ENCODE measurements at places on chromosomes 6 and 20.

DNA sequence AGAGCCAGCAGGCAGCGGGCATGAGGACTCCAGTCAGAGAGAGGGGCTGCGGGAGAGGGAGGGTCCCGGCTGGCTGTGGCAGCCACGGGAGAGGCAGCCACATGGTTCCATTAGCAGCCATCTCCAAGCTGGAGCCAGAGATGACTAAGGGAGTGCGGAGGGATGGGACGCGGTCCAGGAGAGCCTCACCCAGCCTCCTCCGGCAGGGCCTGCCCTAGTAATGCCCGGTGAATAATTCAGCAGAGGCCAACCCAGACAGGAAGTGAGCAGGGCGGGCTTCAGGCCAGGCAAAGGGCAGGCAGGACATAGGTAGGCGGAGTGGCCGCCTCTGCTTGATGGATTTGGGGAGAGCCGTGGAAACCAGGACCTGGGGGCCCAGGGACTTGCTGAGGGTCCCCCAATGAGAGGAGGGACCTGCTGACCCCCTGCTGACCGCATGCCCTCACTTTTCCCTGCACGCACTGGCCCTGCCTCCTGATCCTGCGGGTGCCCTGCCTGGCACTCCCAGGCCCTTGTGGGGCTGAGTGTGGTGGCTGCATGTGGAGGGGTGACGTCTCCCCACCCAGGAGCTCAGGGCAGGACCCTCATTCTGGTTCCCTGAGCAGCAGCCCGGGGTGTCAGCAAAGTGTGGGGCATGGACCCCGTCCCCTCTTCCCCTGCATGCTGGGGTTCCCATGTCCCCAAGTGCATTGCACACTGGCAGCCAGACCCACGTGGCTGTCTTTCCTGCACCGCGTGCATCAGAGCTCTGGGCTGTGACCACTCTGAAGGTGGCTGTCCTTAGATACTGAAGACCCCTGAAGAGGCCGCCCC, 51.8 kb upstream of the SLCO4A1 start:
- DNase-seq, result no peak

DNA sequence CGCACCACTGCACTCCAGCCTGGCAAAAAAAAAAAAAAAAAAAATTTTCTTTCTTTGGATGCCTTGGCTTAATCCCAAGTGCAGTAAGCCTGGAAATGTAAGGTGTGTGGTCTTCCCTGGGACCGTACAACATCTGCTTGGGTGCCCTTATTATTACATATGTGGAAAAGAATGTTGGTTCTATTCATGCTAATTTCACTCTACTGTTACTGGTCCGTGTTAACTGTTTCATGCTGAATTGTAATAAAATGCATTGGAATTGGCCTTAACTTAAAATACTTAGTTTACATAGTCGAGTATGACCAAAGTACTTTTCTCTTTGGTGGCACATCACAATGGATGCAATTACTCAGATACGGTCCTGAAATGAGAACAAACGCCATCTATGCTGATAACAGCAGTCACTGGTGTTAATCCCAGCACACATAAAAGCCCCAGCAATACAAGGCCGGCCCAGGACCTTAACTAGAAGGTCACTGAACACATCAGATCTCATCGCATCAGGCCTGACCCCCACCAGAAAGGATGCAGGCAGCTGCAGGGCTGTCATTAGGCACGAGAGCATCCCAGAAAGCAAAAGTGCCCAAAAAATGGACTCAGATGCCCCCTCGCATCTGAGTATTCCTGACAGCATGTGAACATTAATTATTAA, 1.2 kb downstream of the SERPINB6 start:
- no peak for DNase-seq

DNA sequence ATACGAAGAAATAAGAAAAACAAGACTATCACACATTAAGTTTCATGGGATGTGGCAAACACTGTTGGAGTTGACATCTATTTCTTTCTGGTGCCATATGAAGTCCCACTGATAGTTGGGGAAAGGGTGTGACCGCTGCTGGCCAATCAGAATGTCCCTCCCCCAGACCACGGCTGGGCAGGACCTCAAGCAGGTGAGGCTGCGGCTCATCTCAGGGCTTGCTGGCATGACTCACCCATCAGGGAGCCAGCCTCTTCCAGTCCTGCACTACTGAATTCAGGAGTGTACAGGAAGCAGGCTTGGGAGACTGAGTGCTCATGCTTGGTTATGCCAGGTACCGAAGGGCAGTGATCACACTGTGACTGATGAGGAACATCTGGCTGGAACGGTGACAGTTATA, 18.9 kb downstream of the PREP start:
- DNase-seq, result no peak

DNA sequence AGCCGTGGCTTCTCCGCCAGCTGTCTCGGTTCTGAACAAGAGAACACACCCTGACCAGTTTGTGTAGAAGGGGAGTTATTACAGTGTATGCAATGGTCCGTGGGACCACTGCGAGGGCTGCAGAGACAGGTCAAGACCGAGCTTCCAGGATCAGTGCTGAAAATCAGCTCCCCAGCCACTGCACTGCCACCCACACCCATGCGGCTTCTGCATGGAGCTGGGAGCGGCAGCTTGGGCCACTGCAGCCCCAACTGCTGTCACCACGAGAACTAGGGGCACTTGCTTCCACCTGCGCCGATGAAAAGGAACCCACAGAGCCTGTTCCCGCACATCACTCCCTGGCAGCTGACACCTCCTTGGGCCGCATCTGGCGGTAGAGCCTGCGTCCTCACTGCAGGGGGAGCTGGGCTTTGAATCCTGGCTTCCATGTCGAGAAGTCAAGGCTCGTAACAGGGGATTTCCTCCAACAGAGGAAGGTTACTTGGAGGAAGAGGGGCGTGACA, 56.2 kb downstream of the TMEM242 start:
- DNase-seq, result no peak

DNA sequence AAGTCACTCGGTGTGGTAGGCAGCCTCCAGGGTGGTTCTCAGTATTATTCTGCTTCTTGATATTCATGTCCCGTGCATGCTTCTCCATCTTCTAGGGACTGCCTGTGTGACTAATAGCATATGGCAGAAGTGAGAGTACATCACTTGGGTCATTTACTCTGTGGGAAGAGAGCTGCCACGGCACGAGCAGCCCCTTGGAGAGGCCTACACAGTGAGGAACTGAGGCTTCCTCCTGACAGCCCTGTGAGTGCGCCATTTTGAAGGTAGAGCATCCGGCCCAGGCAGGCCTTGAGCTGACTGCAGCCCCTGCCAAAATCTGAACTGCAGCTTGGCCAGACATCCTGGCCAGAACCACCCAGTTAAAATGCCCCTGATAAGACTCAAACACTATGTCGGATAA, 17.3 kb upstream of the MCUR1 start:
- DNase-seq, result no peak

- no peak for DNase-seq
These were observed 31.8 kb upstream of the EMILIN3 start for GRCh38 chr20:41398408-41398807.

DNA sequence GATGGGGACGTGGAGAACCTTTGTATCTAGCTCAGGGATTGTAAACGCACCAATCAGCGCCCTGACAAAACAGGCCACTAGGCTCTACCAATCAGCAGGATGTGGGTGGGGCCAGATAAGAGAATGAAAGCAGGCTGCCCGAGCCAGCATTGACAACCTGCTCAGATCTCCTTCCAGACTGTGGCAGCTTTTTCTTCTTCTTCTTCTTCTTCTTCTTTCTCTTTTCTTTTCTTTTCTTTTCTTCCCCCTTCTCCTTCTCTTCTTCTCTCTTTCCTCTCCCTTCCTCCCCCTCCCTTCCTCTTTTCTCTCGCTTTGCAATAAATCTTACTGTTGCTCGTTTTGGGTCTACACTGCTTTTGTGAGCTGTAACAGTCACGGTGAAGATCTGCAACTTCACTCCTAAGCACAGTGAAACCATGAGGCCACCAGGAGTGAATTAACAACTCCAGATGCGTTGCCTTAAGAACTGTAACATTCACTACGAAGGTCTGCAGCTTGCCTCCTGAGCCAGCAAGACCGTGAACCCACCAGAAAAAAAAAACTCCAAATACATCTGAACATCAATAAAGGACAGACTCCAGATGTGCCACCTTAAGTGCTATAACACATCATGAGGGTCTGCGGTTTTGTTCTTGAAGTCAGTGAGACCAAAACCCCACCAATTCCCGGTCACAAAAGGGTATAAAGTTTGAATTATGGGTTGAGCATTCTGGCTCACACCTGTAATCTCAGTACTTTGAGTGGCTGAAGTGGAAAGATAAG, 19.6 kb upstream of the SERPINB1 start:
- no peak for DNase-seq

GRCh38 chr20:23776067-23776771, 25.5 kb upstream of the CST1 start:
- DNase-seq, result no peak

- DNase-seq, result no peak
These were observed 187.4 kb upstream of the PROKR2 start for GRCh38 chr20:5504061-5504739.

GRCh38 chr6:146056506-146056905, 27.6 kb downstream of the GRM1 start:
- no peak for DNase-seq

GRCh38 chr6:74671558-74672025, 534.3 kb downstream of the COL12A1 start:
- DNase-seq, result no peak

- no peak for DNase-seq
These were observed 70.8 kb downstream of the BMP2 start for GRCh38 chr20:6838181-6838826.

- no peak for DNase-seq
These were observed 159.2 kb upstream of the COL21A1 start for GRCh38 chr6:56406276-56407269.

- DNase-seq, result no peak
These were observed 189.7 kb downstream of the DTNBP1 start for GRCh38 chr6:15473174-15473573.

DNA sequence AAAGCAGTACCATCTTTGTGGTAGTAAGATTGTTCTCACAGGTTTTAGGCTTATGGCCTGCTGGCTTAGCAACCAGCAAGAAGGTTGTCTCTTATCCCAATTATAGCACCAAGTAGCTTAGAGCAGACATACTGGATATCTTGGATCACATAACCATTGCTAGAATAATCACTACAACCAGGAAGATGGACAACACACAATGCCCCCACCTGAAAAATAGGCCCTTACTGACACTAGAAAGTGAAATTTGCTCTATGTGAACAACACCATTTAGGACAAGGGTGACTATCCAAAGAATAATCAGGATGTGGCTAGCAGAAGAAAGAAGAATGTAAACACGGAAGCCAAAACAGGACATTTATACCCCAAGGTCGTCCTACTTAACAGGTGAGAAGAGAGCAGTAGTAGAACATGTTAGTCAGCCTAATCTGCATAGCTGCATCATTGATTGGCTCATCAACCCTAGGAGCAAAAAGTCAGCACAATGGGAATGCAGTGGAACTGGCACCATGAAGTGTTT, 172.7 kb upstream of the MARCKS start:
- DNase-seq, result no peak

GRCh38 chr20:38033330-38034107, at the start of the genes RPRD1B and TTI1:
RPRD1B (plus strand) TSS chr20:38033746; CDS start chr20:38033948, 202 bp downstream.
TTI1 (minus strand) TSS chr20:38033456; CDS start chr20:38013816, 19,640 bp downstream.
- peak; percentile 89 for DNase-seq

- DNase-seq, result no peak
These were observed 16.8 kb downstream of the SEC63 start for GRCh38 chr6:107941199-107941598.

Data from activated B cell treated with CpG ODN at 0.5 μM for 24 hours (primary cell).